Naive thymus-derived CD4-positive, alpha-beta T cell (primary cell): ENCODE measurements at places on chromosomes 1 and 21.

- no peak for DNase-seq
Observed at GRCh38 chr1:236176337-236177336, 34.3 kb downstream of the GPR137B start.

GRCh38 chr1:178846306-178846705, 24.6 kb downstream of the ANGPTL1 start:
- no peak for DNase-seq

DNA sequence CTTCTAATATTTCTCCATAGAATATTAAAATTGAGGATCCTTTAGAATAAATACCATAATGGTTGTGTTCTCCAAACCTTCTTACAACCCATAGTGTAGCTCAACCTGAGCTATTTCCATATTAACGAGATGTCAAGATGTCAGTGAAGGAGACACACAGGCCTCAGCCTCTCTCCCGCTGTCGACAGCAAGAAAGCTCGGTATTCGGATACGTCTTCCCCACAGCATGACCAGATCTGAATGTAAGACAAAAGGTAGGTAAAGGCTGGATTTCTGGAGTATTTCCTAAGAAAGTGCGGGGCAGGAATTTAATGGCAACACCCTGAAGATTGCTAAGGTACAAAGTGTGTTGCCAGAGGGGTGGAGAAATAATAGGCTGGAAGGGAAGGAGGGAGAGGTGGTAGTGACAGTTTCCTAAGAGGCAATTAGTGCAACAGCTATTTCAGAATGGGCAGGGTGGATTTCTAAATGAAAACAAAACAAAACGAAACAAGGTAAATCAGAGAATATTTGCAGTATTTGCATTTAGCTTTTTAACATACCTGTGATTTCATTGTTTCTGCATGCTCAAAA, 1.7 kb downstream of the ADSS2 start:
- DNase-seq: no peak

DNA sequence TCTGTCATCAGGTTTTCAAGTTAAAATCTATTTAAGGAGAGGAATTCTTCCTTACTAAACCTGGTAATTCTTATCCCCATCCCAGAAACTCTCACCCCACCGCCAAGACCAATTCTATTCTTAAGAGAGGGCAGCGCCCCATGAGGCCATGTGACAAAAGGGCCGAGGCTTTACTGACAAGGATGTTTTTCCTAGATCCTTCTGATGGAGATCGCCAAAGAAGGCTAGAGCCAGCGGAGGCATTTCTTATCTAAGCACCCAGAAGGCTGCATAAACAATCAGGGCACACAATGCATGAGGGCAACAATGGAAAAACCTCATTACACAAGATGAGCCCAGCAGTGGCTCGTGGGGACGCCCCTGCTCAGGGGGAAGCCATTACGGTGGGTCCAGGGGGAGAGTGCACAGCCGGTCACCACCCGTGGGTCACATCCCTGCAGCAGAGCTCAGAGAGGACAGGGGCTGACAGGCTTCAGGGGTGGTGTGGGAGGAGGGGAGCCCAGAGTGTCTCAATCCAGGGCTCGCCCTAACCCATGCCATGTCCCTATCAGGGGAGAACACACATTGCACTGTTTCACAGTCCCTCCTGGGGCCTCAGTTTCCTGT, 88.7 kb downstream of the ITPKB start:
- DNase-seq: no peak

- DNase-seq: no peak
Observed at GRCh38 chr21:35145626-35146233, 96.6 kb upstream of the RUNX1 start.

- peak; percentile 85 for DNase-seq
Observed at GRCh38 chr1:62271948-62272728, 47.1 kb downstream of the KANK4 start.

- DNase-seq: no peak
Observed at GRCh38 chr1:96522927-96523326, 198.7 kb upstream of the PTBP2 start.

DNA sequence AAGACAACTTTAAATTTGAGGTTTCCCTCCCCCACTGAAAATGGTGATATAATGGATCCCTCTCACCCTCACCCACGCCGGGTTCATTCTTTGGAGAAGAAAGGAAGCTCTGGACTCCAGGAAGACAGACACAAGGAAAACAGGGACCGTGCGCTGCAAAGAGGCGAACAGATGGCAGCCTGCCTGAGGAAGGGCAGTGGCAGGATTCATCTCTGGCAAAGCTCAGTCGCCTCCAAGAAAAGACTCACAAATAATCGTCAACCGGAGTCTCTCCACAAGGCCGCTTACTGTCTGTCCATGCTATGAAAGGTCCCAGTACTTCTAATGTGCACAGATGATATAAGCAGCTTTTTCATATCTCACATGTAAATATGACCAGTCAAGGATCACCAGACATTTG, 110.3 kb downstream of the TIAM1 start:
- no peak for DNase-seq

DNA sequence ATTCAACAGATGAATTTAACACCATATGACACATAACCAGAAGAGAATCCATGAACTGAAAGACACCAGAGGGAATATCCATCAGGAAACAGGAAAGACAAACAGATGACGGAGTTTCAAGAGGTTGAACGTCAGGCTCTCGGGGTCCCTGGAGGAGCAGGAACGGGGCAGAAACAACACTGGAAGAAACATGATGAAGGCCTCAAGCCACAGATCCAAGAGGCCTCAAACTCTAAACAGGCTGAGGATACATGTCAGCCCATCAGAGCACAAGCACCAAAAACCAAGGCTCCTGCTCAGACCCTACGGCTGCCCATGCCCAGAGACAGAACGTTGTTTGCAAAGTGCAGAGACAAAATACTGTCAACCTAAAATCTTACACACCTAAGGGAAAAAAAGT, 7.0 kb downstream of the INTS11 start:
- DNase-seq: no peak

- no peak for DNase-seq
Observed at GRCh38 chr1:154758346-154758745, 111.7 kb downstream of the KCNN3 start.

- DNase-seq: no peak
Observed at GRCh38 chr1:181484821-181485220, 1.5 kb downstream of the CACNA1E start.
